ENCODE measurements at places on chromosomes 7 and 10.

- DNase-seq = no peak
These were observed 33.8 kb upstream of the SMKR1 start for GRCh38 chr7:129468547-129468946.

- DNase-seq = no peak
These were observed 76.1 kb downstream of the CYP26A1 start for GRCh38 chr10:93149761-93150160.

DNA sequence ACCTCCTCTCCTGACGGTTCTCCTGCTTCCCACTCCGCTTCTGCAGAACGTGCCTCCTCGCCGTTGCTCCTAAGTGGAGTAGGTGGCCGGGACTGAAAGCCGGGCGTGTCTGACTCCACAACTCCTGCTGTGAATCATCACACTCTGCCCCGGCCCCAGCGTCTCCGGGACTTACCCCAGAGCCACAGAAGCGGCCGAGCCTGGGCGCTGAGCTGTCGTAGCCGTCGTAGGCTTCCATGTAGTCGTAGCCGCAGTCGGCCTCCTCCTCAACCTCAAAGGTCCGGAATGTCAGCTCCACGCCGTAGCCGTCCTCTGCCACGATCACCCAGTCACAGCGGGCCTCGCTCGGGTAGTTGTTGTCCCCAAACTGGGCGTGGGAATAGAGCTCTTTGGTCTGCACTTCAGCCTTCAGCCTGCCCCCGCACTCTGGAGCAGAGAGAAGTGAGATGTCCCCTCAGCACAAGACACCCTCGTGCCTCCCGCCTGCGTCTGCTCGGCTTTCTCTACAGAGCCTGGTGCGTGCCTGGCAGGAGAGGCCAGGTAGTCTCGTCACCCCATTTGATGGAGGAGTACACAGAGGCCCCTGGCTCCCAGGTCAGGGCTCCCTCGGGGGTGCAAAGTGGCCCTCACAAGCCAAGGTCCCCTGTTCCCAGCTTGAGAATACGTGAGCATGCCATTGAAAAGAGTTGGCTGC lies 11.2 kb upstream of the OPALIN start:
- DNase-seq = peak; percentile 57

- no peak for DNase-seq
These were observed 113.8 kb upstream of the GLI3 start for GRCh38 chr7:42350801-42351200.

DNA sequence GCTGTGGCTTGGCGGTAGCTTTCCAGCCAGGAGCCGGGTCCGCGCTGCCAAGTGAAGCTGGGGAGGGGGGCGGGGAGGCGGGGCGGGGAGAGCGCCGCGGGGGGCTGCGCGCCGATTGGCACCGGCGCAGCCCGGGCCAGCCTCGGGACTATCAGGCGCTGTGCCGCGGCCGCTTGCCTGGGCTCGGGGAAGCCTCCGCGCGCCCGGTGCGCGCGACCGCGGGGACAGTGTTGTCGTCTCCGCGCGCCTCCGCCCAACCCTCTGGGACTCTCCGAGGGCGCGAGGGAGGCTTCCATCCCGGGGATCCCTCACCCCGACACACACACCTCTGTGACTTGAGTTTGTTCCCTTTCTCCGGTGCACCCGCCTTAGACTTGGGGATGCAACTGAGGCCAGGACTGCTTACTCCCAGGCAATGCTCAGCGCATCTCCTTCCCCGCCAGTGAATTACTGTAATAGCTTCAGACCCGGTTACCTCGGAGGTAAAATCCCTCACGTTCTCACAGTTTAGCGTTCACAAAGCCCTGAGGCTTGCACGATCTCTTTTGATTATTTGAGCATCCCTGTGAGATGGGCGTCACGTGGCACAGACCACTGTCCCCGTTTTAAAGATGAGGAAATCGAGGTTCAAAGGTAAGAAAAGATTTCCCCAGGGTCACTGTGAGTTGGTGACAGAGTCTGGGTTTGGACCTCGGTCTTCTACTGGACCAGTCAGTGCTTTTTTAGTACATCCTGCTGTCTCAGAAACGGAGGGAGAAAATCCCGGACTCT lies at the start of gene NKX1-2:
NKX1-2 (minus strand) TSS at position 24 of the 771 bp plus-strand sequence. CDS start 92 bp downstream, outside the sequence.
- no peak for DNase-seq
